ENCODE measurements at places on chromosomes 12 and 14. TPM values are rescaled to one million over a fixed set of nuclear protein-coding genes. Genes with fewer than 3 reads are reported as not detected.

GRCh38 chr14:64289571-64289970 is 4.6 kb downstream of the ESR2 start:
- no peak for DNase-seq

- no peak for DNase-seq
These were observed 11.1 kb upstream of the KRT7 start for GRCh38 chr12:52221912-52222457.

DNA sequence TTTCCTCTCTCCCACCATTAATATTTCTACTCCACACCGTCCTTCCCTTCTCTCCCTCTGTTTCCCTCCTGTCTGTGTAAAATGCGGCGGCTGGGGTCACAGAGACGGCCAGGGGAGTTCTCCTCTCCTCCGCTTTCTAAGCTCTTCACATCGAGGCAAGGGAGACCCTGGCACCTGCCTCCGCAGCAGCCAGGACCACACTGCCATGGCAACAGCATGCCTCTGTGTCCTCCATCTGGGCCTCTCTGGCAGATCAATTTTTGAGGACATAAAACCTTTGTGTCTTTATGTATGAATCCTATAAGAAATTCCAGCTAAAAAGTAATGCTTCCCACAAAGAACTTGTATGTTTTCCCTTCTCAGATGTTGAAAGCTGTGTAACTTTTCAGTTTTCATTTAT is 41.4 kb downstream of the DYRK4 start:
- no peak for DNase-seq

DNA sequence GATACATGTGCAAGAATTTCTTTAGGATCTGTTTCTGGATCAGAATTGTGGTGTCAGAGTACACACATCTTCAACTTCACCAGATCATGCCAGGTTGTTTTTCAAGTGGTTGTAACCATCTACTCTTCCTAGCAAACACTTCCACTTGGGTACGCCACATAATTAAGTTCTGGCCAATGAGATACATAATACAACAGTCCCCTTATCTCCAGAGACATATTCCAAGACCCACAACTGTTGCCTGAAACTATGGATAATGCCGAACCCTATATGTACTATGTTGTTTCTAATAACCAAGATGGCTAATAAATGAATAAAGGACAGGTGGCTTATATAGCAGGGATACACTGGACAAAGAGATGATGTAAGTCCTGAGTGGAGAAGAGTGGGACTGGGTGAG is 2.5 kb upstream of the CHPT1 start:
- no peak for DNase-seq

DNA sequence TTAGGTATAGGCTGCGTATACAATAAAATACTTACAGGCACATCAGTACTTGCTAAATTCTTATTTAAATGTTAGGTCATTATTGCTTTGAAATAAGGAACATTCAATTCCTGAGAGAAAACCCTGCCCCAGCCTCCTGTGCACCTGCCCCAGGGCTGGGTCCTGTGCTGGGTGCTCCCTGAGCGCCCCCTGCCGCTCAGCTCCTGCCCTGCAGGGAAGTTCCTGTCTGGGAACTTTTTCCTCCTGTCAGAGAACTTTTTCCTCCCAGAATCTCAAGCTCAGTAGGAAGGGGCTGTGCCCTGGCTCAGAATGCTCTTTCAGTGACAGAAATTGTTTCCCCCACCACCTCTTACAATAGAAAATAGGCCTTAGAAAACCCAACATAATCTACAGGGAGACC is 751.1 kb downstream of the TMEM121 start:
- DNase-seq, result peak; percentile 20

GRCh38 chr12:57216921-57217879 is 606 bp downstream of the NXPH4 start:
- peak; percentile 35 for DNase-seq

DNA sequence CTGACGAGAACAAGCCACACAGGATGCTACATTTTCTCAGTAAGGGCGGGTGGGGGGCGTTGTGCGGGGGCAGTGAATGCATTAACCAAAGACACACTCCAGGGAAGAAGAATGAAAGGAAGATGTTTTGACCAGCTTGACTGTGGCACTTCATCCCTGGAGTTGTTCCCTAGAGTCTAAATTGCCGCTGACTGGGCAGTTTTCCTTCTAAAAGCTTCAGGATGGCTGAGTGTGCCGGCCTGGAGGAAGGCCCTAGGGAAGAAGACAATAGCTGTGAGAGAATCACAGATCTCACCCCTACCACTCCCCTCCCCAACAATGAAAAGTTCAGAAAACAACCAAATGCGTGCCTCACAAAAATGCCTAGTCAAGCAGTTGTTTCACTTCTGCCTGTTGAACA is 67.2 kb downstream of the NKX2-1 start:
- no peak for DNase-seq

- no peak for DNase-seq
These were observed 9.2 kb downstream of the TUNAR start for GRCh38 chr14:95885866-95886265.

DNA sequence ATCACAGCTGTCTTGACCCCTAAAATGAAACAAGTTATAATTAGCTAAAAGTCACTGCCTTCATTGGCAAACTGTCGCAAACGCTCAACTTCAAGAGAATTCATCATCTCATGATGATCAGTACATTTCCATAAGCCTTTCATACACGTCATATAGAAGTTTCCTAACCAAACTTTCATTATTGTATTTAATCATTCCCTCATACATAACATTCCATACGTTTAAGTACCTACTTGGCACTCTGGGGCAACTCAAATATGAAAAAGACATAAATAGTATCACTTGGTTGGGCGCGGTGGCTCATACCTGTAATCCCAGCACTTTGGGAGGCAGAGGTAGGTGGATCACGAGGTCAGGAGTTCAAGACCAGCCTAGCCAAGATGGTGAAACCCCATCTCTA is 12.4 kb upstream of the PPP2R5E start:
- DNase-seq, result no peak

- peak; percentile 35 for DNase-seq
These were observed 80.9 kb downstream of the SLC41A2 start for GRCh38 chr12:104877103-104877705.

DNA sequence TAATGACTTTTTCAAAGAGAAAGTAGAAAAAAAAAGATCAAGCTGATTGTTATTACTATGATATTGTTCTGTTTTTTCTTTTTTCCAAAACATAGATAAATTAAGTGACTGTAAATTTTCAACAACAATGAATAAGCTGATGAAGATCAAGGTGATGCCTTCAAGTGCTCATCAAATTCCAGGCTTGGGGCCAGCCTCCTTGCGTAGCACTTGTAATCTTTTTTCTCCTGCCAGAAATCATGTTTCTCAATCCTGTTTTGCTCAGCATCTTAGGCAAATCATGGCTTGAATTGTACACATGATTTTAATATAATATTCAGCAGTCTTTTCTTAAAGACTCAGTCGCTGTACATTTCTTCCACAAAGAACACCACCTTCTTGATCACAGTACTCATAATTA is 333.2 kb downstream of the NPAS3 start:
- no peak for DNase-seq

GRCh38 chr14:55074662-55075061 is 23.2 kb downstream of the MAPK1IP1L start:
- no peak for DNase-seq

DNA sequence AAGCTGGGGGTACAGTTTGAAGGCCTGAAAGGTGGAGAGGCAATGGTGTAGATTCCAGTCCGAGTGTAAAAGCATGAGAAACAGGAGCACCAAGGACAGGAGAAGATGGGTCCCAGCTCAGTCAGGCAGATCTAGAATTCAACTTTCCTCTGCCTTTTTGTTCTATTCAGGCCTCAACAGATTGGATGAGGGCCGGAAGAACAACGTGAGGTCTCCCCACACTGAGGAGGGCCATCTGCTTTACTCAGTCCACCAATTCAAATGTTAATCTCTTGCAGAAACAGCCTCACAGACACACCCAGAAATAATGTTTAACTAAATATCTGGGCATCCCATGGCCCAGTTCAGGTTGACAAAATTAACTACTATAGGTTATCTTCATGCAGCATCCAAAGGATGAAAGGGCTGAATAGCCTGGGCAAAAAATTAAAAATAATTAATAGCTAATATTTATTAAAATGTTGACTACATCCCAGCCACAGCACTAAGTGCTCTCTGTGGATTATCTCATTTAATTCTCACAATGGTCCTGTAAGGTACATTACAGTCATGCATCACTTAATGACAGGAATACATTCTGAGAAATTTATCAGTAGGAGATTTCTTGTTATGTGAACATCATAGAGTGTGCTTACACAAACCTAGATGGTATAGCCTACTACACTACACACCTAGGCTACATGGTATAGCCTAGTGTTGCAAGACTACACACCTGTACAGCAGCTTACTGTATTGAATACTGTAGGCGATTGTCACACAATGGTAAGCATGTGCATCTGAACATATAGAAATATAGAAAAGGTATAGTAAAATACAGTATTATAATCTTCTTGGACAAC is 22.5 kb downstream of the BTG1 start:
- no peak for DNase-seq

DNA sequence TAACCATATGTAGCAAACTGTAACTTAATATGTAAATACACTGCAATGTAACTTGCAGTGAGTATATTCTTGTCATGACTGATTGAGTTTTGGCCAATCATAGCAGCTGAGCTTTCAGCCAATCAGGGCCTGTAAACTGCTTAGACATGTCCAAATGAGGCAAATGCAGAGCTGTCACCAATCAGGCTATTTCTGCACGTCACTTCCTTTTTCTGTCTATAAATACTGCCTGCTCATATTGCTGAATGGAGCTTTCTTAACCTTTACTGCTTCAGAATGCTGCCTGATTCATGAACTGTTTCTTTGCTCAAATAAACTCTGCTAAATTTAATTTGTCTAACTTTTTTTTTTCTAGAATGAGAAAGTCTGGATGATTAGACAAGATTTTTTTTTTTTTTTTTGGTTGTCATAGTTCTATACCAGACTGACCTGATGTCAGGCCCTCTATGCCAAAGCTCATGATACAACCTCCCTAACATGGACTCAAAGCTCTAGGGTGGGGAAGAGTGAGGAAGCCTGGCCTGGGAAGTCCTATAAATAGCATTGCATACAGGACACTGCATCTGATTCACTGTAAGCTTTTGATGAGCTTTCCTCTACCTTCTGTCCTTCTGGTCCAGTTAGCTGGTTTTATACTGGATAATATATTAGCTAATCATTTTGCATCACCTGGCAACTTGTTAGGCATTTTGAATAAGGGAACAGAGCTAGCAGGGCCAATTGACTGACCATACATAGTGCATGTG is 12.0 kb downstream of the MGP start:
- DNase-seq, result no peak

- no peak for DNase-seq
These were observed 10.0 kb upstream of the KRT86 start for GRCh38 chr12:52264435-52264825.

DNA sequence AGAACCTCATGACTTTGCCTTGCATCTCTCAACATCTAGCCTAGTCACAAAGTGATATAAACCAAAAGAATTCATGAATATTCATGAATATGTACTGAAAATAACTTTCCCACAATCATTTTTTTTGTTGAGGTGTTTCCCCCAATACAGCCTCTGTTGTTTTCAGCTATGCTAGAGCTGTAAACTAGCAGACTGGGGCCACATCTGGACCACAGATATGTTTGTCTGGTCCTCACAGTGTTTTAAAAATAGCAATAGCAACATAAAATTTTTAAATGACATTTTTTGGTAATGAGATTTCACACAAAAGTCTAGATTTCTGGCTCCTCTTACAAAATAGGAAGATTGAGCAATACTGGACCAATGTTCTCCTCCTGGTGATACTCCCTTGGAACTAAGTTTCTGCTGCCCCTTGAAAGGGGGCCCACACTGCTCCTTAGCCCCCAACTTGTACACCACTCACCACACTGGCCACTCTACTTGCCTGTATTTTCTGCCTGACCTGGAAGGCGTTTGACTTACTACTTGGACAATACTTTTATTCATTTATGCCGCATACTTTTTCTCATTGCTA is 81.2 kb downstream of the BMP4 start:
- no peak for DNase-seq

DNA sequence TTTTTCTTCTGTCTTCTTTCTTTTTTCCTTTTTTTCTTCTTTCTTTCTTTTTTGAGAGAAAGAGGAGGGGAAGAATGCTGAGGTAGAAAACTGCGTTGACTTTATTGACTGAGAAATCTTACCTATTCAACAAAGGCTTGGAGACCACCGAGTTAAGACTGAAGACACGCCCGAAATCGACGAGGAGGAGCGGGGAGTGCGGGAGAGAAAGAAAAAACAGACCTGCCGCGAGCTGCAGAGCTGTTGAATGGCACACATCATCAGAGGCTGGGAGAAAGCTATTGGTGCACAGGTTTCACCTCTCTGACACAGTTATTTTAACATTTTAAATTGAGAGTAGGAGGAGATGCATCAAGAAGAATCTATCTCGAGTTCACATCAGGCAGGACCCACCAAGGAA is 5.1 kb downstream of the ASCL1 start:
- no peak for DNase-seq

DNA sequence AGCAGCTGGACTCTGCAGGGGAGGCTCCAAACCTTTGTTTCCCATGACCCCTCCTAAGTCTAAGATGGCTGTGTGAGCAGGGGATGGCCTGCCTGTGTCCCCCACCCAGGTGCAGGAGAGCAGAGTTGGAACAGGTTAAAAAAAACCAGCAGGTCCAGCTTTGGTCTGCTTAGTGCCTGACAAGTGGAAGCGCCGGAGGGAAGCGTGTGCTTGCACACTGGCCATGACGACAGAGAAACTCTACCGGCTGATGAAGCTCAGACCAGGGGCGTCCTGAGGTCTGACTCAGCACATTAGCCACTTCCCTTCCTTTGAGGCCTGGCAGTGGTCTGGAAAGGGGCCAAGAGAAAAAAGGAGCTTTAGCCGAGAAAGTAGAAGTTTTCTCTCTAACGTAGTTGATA is 280.1 kb downstream of the VRK1 start:
- no peak for DNase-seq

GRCh38 chr12:78034025-78034424 is 203.3 kb downstream of the NAV3 start:
- no peak for DNase-seq

GRCh38 chr12:12786706-12787601 is 1.5 kb downstream of the APOLD1 start:
- peak; percentile 70 for DNase-seq

- no peak for DNase-seq
These were observed 28.4 kb upstream of the FOXN3 start for GRCh38 chr14:89445273-89445973.

ANO4 gene
- not detected for polyA plus RNA-seq

SMAGP gene
- polyA plus RNA-seq, result 26.8 TPM

KIAA0586 gene
- 18.2 TPM for polyA plus RNA-seq

INHBC gene
- not detected for polyA plus RNA-seq

SERPINA1 gene
- 3.1 TPM for polyA plus RNA-seq

All from naive B cell (primary cell).